SK-N-SH treated with all-trans-retinoic acid at 6 μM for 48 hours (cell line): ENCODE measurements at places on chromosomes 6 and 20.

DNA sequence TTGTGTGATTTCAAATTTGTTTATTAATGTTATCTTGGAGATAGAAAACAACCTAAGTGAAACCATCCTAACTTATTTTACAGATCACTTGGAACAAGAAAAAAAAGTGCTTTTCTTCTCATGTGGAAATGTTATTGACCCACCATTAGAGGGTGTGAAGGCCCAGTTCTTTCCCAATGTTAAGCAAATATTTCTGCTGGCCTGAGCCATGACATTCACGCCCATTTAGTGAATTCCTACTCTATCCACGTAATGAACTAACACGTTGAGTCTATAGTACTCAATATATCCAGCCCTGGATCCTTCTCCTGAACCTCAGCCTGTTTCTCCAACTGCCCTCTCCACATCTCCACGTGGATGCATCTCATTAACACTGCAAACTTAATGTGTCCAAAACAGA, 180.6 kb upstream of the ZFP64 start:
- no peak for ATAC-seq

- ATAC-seq: no peak
These were observed 59.8 kb downstream of the MRPL14 start for GRCh38 chr6:44067173-44068139.

DNA sequence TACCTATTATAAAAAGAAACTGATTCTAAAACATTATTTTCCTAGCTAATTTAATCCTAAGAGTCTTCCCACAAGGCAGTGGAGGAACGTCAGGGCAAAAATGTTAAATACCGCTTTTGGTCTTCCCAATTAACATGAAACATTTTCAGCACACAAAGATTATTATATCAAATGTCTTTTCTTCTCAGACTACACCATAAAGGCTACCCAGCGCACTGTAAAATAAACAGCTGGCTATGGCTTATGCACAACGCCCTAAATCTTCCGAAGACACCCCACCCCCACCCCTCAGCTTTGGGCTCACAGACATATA, 1.0 kb downstream of the NUDT3 start:
- no peak for ATAC-seq

GRCh38 chr20:11180186-11180585, 506.4 kb upstream of the JAG1 start:
- no peak for ATAC-seq
